ENCODE measurements at places on chromosomes 16 and 17.

DNA sequence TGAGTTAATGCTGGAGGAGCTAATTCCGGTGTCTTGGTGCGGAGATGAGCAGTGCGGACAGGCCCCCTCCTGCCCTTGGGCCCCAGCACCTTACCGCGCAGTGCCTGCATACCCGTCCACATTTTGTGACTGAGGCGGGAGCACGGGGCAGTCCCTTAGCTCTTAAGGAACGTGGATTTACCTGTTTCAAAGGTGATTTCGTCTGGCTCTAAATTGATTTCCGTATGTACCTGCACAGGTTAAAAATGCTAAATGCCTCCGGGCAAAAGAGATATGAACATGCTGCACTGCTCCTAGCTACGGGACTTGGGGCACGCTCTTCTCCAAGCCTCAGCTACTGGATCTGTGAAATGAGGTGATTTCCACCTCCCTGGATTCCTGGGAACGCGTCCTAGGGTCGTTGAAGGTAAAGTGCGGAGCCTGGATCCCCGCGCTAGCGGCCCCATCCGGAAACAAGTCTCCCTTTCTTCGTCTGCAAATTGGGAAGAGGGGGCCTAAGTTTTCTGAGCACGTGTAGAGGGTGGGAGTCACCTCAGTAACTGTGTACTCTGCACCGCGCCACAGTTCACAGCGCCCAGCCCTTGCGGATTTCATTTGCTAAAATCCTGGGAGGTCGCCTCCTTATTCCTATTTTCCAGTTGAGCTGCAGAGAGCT lies 669 bp upstream of the CRISPLD2 start:
- DNase-seq = no peak

- no peak for DNase-seq
Observed at GRCh38 chr17:17382971-17383370, 79.8 kb downstream of the NT5M start.

GRCh38 chr16:58284469-58284868 lies 10.4 kb downstream of the PRSS54 start:
- no peak for DNase-seq

GRCh38 chr16:23835390-23836077 lies at the start of gene PRKCB:
Gene PRKCB (plus strand): TSS chr16:23835983.
- DNase-seq = no peak
